ENCODE measurements at places on chromosomes 4 and X.

GRCh38 chrX:152573866-152574265, 63.8 kb upstream of the GABRQ start:
- no peak for DNase-seq

GRCh38 chrX:12239356-12240082, 101.2 kb downstream of the FRMPD4 start:
- no peak for DNase-seq

DNA sequence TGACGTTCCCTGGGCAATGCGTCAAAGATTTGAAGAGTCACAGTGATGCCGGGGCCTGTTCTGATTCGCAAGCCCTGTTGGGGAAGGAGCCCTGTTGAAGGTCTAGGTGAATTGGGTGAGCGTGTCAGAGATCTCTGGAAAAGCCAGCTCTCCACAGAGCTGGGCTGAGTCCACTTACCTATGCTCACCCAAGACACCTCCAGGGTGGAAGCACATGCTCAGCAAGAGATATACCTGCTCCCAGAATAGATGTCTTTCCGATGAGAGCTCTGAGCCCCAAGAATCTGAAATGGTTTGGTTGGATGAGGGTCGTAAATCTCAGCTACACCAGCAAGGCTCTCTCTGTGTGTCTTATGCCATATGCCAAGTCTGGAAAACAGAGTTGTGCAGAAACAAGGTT, 1.7 kb downstream of the GABRQ start:
- DNase-seq, result no peak

DNA sequence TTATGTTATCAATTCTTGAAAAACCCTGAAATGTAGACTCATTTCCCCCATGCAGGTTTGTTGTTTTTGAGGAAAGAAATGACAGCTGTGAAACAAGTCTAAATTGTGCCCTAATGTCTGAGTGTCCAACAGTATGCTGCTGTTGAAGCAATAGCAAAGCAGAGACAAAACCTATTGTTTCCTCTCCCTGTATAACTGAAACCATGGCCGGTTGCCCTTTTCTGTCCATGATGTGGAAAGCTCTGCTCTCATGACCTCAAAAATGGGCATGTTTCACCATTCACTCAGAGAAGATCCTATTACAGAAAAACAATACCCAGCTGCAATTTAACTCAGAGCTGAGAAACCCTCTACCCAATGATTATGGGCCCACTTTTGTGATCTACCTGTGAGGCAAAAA, 312.6 kb upstream of the FTHL17 start:
- DNase-seq, result no peak

- DNase-seq, result no peak
Measured at GRCh38 chr4:95388911-95389310, 159.9 kb downstream of the UNC5C start.
